ENCODE measurements at places on chromosomes 11 and 22.
A peak's percentile ranks its signal among the peaks of the same experiment; 100 is the strongest.

GRCh38 chr11:1740786-1741530 lies 9.4 kb downstream of the IFITM10 start:
- no peak for DNase-seq

DNA sequence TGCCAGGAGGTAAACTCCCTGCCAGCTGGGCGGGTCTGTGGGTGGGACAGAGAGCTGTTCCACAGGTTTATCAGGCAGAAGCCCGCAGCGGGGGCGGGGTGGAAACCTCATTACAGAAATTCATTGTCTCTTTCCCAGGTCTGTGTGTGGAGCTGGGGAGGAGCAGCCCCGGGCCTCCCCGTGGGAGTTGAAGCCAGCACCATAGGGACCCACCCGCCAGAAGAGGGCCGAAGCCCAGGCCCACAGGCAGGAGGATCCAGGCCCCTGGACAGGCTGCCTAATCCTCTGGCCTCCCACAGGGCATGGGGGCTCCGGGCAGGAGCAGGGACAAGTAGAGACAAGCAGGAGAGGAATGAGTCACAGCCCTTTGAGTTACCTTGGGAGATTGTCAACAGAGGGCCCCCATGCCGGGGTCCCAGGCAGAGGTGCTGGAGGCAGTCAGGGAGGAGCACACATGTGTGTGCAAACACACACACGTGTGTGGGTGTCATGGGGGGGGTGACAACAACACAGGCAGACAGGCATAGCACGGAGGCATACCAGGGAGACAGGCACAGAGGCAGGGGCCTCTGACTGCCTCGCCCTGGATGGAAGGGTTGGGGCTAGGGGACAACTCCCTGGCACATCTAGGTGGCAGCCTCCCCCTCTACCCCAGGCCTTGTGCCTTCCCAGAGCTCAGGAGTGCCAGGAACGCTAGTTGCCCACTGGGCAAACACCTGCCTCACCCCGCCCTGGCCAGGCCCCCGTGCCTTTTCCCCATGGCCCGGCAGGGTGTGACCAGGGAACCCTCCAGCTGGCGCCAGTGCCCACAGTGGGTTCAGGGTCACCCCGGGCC lies 1.4 kb downstream of the CDC42BPG start:
- DNase-seq = no peak

GRCh38 chr22:40511604-40512003 lies 124.9 kb downstream of the MRTFA start:
- DNase-seq = no peak

DNA sequence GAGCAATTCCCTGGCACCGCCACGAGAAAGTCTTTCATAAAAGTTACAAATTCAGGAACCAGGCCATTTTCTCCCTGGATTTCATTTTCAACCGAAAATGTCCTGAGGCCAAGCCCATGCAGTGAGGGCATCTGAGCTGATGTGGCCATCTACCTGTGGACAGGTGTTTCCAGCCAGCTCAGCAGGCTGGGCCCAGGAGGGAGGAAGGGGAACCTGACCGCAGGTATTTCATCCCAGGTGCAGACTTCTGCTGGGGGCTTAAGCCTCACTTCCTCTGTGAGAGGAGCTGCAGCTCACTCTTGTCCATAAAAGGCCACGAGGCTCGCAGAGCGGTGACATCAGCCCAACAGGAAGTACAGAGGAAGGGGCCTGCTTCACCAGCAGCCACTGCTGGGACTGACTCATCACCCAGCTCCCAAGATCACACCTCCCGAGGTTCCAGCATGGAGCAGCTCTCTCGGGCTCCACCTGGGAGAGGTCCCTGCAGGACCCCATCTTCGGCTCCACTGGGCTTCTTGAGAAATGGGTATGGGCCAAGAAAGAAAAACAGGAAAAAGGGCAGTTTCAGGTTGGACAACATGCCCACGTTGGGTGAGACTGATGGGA lies 56.4 kb downstream of the MYH9 start:
- no peak for DNase-seq

DNA sequence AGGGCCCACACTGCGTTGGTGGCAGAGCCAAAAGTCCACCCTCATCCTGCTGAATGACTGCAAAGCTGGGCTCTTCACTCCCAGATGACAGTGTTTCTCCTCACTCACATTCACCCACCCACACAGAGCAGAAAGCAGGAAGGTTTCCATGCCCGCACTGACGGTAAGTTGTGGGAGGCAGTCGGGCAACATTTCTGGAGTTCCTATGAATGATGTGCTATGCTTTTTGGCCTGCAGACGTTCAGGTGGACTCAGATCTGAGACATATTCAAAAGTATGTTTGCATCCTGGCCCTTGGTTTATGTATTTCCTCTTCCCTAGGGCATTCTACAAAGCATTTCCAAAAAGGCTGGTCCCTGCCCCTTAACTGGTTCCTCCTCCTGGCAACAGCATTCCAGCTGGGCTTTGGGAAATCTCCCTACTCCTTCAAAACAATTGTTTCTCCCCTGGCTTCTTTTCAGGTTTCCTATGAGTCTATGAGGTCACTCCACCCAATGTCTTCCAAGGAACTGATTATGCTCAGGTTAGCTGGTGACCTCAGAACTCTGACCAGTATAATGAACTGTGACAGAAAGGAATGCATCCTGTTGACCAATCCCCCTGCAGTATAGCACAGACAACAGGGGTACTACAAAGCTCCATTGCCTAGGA lies 36.4 kb downstream of the PACSIN2 start:
- DNase-seq = no peak

DNA sequence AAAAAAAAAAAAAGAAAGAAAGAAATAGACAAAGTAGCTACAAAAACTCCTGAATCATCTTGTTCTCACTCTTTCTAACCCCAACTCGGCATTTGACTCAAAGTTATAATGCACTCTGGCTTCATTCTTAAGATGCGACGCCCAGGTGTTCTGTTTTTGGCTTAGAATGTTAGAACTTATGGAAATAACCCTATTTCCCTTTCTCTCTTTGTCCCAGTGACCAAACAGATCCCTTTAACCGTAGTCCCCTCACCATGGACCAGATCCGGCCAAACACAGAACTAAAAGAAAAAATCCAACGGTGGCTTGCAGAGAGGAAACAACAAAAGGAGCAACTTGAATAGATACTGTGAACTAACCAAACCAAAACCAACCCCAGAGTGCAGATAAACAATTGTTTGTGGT lies 5.3 kb upstream of the ATP5MG start:
- no peak for DNase-seq

DNA sequence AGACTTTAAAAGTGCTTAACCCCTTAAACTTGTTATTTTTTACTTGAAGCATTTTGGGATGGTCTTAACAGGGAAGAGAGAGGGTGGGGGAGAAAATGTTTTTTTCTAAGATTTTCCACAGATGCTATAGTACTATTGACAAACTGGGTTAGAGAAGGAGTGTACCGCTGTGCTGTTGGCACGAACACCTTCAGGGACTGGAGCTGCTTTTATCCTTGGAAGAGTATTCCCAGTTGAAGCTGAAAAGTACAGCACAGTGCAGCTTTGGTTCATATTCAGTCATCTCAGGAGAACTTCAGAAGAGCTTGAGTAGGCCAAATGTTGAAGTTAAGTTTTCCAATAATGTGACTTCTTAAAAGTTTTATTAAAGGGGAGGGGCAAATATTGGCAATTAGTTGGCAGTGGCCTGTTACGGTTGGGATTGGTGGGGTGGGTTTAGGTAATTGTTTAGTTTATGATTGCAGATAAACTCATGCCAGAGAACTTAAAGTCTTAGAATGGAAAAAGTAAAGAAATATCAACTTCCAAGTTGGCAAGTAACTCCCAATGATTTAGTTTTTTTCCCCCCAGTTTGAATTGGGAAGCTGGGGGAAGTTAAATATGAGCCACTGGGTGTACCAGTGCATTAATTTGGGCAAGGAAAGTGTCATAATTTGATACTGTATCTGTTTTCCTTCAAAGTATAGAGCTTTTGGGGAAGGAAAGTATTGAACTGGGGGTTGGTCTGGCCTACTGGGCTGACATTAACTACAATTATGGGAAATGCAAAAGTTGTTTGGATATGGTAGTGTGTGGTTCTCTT lies 2.8 kb downstream of the MALAT1 start:
- no peak for DNase-seq

- DNase-seq = no peak
These were observed 9.0 kb upstream of the ATG16L2 start for GRCh38 chr11:72805216-72805615.

GRCh38 chr11:1499899-1500298 lies 13.3 kb upstream of the MOB2 start:
- DNase-seq = no peak

DNA sequence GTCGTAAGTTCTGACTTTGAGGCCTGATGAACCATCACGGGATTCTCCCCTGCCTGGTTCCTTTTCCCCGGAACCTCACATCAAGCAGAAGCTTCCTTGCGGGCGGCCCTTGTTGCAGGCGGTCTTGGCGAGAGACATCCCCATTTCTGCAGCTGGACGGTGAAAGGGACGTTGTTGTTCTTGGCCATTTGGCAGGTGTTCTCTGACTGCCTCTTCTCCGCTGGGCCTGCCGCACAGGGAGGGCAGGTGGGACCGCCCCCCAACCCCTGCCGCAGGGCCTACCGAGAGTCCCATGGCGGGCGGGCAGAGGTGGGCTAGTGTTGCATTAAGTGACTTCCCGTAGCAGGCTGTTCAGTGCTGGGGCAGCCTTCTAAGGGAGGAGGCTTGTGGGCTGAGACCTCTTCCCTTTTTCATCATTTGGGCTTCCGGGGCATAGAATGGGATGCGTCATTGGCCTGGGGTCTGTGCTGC lies 26.9 kb upstream of the GRAMD4 start:
- DNase-seq = no peak

DNA sequence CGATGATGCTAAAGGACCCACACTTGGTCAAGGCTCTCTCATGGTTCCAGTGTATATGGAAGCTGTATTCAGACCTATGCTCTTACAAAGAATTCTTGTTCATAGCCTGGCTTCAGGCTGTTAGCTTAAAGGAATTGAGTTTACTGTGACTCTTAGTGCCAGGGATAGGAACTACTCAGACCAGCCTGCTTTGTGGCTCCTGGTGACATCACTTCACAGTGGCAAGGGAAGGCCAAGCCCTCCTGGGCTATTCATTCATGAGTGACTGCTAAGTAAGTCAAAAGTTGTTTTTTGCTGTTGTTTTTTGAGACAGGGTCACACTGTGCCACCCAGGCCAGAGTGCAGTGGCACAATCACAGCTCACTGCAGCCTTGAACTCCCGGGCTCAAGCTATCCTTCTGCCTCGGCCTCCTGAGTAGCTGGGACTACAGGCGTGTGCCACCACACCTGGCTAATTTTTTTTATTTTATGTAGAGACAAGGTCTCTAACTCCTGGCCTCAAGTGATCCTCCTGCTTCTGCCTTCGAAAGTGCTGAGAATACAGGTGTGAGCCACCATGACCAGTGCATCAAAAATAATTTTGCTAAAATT lies 9.6 kb downstream of the ART5 start:
- no peak for DNase-seq

DNA sequence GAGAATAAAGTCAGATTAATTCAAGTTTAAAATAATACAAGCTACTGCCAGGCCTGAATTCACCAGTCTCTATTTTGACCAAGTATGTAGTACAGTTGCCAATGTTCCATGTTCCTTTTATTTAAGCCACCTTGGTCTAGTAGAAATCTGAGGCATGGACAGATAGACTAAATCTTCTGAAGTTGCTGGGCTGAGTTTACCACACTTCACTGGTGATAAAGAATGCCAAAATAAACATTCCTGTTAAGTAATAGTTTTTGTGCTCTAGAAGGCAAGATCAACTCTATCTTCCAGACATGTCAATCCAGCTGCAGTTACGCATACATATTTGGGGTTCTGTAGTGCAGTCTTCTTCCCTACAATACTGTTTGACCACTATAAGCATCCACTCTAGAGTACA lies 83.9 kb upstream of the C11orf87 start:
- no peak for DNase-seq

DNA sequence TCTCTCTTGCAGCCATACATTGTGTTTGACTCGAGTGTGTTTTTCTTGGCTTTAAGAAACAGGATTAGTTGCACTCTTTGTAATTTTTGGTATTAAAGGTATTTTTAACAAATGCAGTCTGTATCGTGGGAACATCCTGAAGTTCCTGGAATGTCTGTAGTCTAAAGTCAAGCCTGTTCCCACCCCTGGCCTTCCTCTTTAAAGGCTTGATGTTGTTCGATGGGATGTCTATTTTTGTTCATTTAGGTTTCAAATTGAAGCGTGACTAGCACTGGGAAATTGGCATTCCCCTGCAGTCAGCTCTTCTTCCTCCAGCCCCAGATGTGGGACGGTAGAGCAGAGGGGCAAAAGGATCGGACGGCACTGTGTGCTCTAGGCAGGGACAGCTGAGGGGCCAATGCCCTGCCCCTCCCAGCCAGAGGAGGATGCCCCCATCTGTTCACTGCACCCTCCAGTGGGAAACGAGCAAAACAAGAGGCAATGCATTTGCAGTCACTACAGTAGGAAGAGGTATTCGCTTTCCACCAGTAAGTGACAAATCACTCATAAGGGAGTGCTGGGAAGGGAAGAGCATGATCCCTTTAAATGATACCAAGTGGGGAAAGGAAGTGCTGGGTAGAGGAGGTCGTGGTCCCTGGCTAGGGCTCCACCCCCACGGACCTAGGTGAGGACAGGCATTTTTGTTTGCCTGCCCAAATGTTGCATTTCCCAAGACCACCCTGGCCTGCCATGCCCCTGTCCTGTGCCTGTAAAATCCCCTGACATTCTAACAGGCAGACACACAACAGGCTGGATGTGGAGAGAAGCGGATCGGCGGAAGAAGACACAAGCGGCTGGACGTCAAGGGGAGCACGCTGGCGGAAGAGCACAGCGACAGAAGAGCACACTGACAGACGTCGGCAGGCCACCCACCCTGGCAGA lies 47.4 kb upstream of the SEPTIN5 start:
- DNase-seq = no peak

DNA sequence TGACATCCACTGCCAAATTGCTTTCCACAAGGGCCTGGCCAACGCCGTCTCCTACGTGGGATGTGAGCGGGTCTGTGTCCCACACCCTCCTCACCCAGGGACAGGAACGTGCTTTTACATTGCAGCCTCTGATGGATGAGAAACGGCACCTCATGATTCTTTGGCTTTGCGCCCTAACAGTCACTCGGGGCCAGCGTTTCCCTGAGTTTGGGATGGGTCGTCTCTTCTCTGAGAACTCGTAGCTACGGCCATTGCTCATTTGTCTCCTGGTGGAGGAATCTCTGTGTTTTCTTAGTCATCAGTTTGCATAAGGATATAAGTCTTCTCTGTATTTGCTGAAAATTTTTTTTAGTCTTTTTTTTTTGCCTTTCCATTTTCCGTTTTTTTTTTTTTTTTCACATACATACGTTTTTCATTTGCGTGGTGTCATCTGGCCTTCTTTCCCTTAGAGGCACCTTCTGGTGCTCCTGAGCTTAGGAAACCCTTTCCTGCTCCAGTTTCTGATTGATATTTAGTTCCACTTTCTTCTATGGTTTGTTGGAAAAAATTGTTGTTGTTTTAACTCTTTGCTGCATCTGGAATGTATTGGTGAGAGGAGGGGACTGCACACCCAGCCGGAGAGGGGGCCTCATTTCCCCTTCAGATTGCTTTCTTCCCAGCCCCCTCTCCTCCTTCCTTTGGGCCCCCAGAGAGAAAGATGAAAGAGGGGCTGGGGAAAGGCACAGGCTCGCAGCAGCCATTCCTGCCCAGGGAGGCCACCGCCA lies 12.0 kb downstream of the TNNT3 start:
- peak; percentile 82 for DNase-seq
